H1 (cell line): ENCODE measurements at places on chromosomes 7 and 10. TPM values are rescaled to one million over a fixed set of nuclear protein-coding genes. Genes with fewer than 3 reads are reported as not detected.

Gene NPFFR1
- 0.06 TPM in 1 of 2 replicates, not detected in the other for total RNA-seq

DNA sequence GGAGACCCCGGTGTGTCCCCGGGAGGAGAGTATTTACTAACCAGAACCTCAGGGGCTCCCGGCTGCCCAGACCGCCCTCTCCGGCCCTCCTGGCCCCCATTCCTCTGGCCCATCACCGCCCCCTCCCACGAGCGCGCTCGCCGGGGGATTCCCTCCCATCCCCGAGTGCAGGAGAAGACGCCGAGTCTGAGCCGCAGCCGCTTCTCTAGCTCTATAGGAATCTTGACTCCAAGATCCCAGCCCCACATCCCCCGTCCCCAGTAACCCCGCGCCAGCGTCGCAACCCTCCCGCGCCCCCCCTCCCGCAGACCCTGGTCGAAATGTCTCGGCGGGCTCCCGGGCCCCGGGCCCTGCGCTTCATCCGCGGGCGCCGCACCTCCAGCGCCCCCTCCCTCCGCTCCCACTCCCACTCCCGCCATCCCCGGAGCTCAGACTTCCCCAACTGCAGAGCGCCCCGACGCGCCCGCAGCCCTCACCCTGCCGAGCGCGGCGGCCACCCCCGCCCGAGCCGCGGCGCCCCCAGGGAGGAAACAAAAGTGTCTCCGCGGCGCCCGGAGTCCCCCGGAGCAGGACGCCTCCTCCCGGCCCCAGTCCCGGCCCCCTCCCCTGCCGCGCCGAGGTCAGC lies 541 bp downstream of the ELMO1 start:
- H3K36me3 ChIP-seq = no peaks in the 10 kb centered on the region
- no peak for DNase-seq
- H3K4me3 ChIP-seq = peak overlapping the region; percentile 93
- no peaks in the 10 kb centered on the region for H3K4me1 ChIP-seq

GRCh38 chr7:40418448-40418847 lies 283.6 kb downstream of the SUGCT start:
- no peaks in the 10 kb centered on the region for H3K27me3 ChIP-seq
- DNase-seq = no peak
- H3K27ac ChIP-seq = no peak overlapping the region
- H3K4me3 ChIP-seq = no peak overlapping the region

Gene ASB4
- total RNA-seq = not detected in 2 replicates

Gene CDHR3
- total RNA-seq = 5.9 and 6.4 TPM in 2 replicates

- peaks cover 4% of the 10 kb centered on the region; the same call in 1 of the 2 replicates for H3K4me1 ChIP-seq
- H3K27me3 ChIP-seq = no peaks in the 10 kb centered on the region; the same call in 1 of the 2 replicates
- H3K27ac ChIP-seq = no peak overlapping the region
- H3K36me3 ChIP-seq = no peaks in the 10 kb centered on the region
Measured at GRCh38 chr10:43131256-43131655, 7.0 kb upstream of the CSGALNACT2 start.

DNA sequence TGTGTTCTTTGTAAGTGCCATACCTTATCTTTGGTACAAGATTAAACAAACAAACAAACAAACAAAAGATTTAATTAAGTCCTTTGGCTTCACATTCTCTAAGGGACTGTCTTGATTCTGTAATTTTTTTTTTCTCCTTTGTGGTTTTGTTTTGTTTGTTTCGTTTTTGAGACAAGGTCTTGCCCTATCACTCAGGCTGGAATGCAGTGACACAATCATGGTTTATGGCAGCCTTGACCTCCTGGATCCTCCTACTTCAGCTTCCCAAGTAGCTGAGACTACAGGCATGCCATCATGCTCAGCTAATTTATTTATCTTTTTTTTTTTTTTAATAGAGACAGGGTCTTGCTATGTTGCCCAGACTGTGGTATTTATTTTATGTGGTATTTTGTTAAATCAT lies 165.8 kb downstream of the LRRC4 start:
- no peak for DNase-seq
- no peaks in the 10 kb centered on the region for H3K27me3 ChIP-seq
- H3K27ac ChIP-seq = no peak overlapping the region
- H3K36me3 ChIP-seq = no peaks in the 10 kb centered on the region

DNA sequence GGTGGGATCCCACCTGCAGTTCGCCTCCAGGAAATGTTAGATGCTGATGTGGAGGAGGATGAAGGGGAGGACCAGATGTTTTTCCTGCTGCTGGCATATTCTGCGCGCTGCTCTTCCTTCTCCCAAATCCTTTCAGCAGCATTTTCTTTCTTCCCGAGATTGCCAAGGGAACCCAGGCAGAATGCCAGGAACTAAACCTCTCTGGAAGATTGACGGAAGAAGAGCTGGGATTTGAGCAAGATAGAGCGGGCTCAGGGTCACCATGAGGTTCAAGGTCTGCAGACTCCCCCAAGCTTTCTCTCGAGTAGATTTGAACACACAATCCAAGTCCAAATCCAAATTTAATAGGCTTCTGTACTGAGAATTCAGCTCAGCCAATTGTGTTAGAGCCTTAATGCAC lies 345.2 kb upstream of the C7orf33 start:
- no peak overlapping the region for H3K4me3 ChIP-seq
- DNase-seq = no peak
- H3K36me3 ChIP-seq = no peaks in the 10 kb centered on the region

Gene DENND2A
- total RNA-seq = 11.4 and 13.0 TPM in 2 replicates

DNA sequence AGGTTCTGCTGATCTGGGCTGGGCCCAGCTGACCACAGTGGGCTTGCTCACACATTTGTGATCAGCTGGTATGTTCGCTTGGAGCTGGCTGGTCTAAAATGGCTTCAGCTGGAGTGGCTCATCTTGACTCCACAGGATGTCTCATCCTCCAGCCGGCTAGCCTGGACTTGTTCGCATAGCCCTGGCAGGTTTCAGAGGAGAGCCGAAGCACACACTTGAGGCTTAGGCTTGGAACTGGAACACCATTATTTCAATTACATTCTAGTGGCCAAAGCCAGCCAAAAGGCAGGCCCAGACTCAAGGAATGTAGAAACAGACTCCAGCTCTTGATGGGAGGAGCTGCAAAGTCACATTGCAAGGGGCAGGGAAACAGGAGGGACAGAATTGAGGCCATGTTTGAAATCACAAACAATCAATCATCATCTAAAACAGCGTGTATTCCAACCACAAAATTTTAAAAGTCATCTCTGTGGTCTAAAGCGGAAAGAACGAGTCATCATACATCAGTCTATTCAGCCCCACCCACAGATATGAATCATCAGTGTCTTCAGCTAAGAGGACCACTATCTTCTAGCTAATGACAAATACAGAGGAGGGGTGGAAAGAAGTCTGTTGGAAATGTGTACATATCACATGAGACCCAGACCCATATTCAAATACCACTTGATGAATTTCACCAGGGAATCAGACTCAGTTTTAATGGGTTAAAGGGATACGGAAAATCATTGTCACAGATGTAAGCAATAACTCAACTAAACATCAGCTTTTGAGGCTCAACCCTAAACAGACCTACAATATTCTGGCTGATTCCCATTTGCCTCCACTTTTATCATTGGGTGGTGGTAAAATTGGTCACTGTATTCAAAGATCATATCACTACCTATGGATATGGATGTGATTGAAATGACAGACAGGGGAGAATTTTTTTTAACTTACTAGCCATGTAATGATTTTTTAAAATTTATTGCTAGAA lies 139.0 kb upstream of the MKLN1 start:
- no peak for DNase-seq
- no peak overlapping the region for H3K4me3 ChIP-seq
- H3K36me3 ChIP-seq = no peaks in the 10 kb centered on the region
- H3K27ac ChIP-seq = no peak overlapping the region
- H3K4me1 ChIP-seq = peaks cover 11% of the 10 kb centered on the region; the same call in 1 of the 2 replicates
- H3K27me3 ChIP-seq = no peaks in the 10 kb centered on the region

- no peaks in the 10 kb centered on the region for H3K27me3 ChIP-seq
- H3K4me3 ChIP-seq = no peak overlapping the region
- H3K4me1 ChIP-seq = no peaks in the 10 kb centered on the region
- DNase-seq = no peak
- H3K27ac ChIP-seq = no peak overlapping the region
- H3K36me3 ChIP-seq = no peaks in the 10 kb centered on the region
Measured at GRCh38 chr7:134182078-134182477, 54.9 kb downstream of the LRGUK start.

DNA sequence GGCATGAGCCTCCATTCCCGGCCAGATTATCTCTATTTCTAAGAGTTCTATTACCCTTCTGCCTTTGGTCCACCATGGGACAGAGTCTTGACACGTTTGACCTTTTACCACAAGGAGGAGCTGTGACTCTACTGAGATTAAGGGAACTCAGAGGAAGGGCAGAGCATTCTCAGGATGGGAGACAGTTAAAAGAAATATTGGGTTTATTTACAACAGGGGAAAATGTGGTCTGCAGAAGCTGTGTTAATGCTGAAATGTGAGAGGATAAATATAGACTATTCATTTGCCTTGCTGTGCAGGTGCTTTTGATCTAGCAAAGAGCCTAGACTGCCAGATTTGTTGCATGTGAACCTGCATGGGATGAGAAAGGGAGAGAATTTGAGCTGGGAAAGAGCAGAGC lies 45.8 kb upstream of the PRSS58 start:
- no peak for DNase-seq
- no peak overlapping the region for H3K27ac ChIP-seq
- no peak overlapping the region for H3K4me3 ChIP-seq

GRCh38 chr10:43040482-43041256 lies 36.2 kb upstream of the RET start:
- peaks cover 2% of the 10 kb centered on the region for H3K4me1 ChIP-seq
- H3K27me3 ChIP-seq = no peaks in the 10 kb centered on the region
- H3K36me3 ChIP-seq = no peaks in the 10 kb centered on the region
- no peak overlapping the region for H3K4me3 ChIP-seq

Gene FAM13C
- 0.23 and 0.56 TPM in 2 replicates for total RNA-seq

GRCh38 chr10:132554053-132554990 lies 16.7 kb downstream of the INPP5A start:
- no peaks in the 10 kb centered on the region for H3K36me3 ChIP-seq
- H3K4me1 ChIP-seq = no peaks in the 10 kb centered on the region
- no peak for DNase-seq
- H3K4me3 ChIP-seq = no peak overlapping the region
- H3K27ac ChIP-seq = no peak overlapping the region

DNA sequence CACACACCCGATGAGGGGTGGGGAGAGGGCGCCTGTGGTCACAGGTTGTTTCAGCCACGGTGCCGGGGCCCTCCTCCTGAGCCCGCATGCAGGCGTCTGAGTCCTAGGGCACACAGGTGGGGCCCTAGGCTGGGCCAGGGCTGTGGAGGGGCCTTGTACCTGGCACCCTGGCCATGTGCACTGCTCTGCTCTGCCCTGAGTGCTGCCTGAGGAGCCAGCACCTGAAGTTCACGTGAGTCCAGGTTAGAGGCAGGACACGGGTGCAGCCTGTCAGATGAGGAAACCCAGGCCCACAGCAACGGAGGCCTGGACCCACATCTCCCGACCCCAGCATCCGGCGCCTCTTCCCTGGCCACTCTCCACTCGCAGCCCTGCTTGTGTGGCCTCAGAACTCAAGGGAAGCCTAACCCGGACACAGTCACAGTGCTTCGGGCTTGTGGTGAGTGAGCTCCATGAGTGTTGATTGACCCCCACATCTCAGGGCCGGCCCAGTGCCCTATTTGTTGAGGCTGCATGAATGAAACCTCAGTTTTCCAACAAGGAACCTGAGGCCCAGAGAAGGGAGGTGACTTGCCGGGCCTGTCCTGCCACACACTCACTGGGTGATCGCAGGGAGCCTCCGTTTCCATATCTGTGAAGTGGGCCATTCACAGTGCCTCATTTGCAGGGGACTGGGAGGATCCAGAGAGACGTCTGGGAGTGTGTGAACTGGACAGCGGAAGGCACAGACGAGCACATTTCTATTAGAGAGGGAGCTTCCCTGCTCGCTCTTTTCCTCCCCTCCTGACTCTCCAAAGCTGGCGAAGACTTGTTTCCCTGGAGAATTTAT lies 39.6 kb downstream of the PPIF start:
- H3K27me3 ChIP-seq = no peaks in the 10 kb centered on the region
- H3K4me1 ChIP-seq = peaks cover 3% of the 10 kb centered on the region; the same call in 1 of the 2 replicates
- H3K36me3 ChIP-seq = no peaks in the 10 kb centered on the region
- no peak for DNase-seq

Gene RET
- 8.4 TPM in 2 replicates for total RNA-seq

DNA sequence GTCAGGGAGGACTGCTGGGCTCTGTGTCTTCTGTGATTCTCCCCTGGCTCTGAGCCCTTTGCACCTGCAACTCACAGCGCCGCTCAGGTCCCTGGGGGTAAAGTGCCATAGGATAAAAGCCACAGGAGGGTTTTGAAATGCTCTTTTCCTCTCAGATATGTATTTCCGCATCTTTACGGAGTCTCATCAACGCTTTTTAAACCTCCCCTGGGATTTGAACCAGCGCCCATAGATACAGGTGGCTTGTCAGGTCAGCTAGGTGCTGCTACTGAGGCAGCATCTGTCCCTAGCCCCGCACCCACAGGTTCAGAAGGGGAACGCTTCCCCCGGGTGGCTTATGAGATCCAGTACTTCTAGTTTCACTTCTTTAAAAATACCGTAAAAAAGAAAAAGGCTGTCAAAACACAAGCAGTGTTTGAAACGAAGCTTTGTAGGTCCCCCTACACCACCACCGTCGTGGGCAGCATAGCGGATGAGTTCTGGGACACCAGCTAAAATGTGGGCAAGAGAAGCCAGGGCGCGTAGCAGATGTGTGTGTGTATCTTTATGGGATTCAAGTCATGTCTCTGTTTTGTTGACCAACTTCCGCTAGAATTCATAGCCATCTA lies 173.5 kb downstream of the CUX1 start:
- no peak overlapping the region for H3K27ac ChIP-seq
- H3K36me3 ChIP-seq = no peaks in the 10 kb centered on the region
- H3K4me3 ChIP-seq = no peak overlapping the region
- peaks cover 8% of the 10 kb centered on the region for H3K4me1 ChIP-seq

Gene FKBP6
- 0.19 TPM in 1 of 2 replicates, not detected in the other for total RNA-seq

GRCh38 chr7:153934048-153934447 lies 118.2 kb upstream of the DPP6 start:
- H3K27ac ChIP-seq = no peak overlapping the region
- H3K4me1 ChIP-seq = no peaks in the 10 kb centered on the region
- H3K36me3 ChIP-seq = no peaks in the 10 kb centered on the region
- no peak overlapping the region for H3K4me3 ChIP-seq
- no peaks in the 10 kb centered on the region for H3K27me3 ChIP-seq

Gene OR2A7
- 1.6 and 1.9 TPM in 2 replicates for total RNA-seq

- peak within 1 kb of the TSS; percentile 87 for H3K4me3 ChIP-seq
- no peaks in the 10 kb centered on the region for H3K27me3 ChIP-seq
- H3K27ac ChIP-seq = peak within 1 kb of the TSS; percentile 74; the same call in 1 of the 2 replicates
- no peak for DNase-seq
- no peaks in the 10 kb centered on the region for H3K36me3 ChIP-seq
Measured at GRCh38 chr7:33062023-33062781, at the start of gene NT5C3A. TSS of gene NT5C3A (minus strand) at chr7:33062776. CDS start at chr7:33062705, 71 bp downstream.
